Aorta (tissue), 5 donors: ENCODE measurements at places on chromosomes 2 and 18.
A peak's percentile ranks its signal among the peaks of the same experiment; 100 is the strongest.

- H3K4me3 ChIP-seq = no peak overlapping the region
- DNase-seq = no peak
Observed at GRCh38 chr2:90207454-90208058, 1516.1 kb downstream of the RPIA start.

- no peak for DNase-seq
- H3K4me1 ChIP-seq = no peaks in the 10 kb centered on the region
- no peak overlapping the region for H3K27ac ChIP-seq
- no peak overlapping the region for H3K4me3 ChIP-seq
- H3K27me3 ChIP-seq = no peaks in the 10 kb centered on the region
- H3K36me3 ChIP-seq = no peaks in the 10 kb centered on the region
Observed at GRCh38 chr18:25669741-25670140, 317.8 kb upstream of the ZNF521 start.

DNA sequence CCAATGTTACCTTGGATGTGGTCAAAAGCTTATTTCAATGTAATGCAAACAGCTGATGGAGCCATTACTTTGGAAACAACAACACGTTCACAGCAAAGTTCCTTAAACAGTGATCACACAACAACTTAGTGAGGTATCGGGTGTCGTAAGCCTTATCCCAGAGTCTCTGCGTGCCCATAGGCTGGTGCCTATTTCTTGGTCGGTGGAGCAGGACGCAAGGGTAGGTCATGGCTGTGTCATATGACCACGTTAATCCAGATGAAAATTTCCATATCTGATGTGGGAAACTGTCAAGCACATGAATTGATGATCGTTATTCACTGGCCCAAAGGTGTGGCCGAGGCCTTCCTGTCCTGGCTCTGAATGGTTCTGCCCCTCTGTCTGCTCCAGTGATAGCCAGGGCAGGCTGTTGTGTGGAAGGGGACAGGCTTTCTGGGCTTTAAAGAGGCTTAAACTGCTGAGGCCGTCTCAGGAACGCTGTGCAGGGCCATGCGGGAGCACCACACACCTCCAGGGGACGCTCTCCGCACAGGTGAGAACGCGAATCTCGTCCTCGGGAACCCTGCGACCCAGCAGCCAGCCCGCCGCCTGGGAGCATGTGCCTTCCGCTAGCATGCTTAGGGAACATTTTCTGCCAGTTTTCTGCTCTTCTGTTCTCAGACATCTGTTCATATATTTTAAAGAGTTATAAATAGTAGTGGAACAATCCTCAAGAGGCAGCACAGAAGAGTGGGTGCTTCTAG, 90.6 kb downstream of the KCTD1 start:
- DNase-seq = no peak
- H3K27ac ChIP-seq = no peak overlapping the region
- no peak overlapping the region for H3K4me3 ChIP-seq
- no peaks in the 10 kb centered on the region for H3K36me3 ChIP-seq
- H3K4me1 ChIP-seq = no peaks in the 10 kb centered on the region
- no peaks in the 10 kb centered on the region for H3K27me3 ChIP-seq

- no peaks in the 10 kb centered on the region for H3K27me3 ChIP-seq
- H3K36me3 ChIP-seq = no peaks in the 10 kb centered on the region
- DNase-seq = no peak
Observed at GRCh38 chr2:165629776-165630175, 160.3 kb downstream of the CSRNP3 start.

GRCh38 chr18:28267878-28268625, 91.1 kb upstream of the CDH2 start:
- H3K27ac ChIP-seq = no peak overlapping the region
- no peaks in the 10 kb centered on the region for H3K36me3 ChIP-seq
- no peak overlapping the region for H3K4me3 ChIP-seq
- no peak for DNase-seq
- H3K27me3 ChIP-seq = no peaks in the 10 kb centered on the region

DNA sequence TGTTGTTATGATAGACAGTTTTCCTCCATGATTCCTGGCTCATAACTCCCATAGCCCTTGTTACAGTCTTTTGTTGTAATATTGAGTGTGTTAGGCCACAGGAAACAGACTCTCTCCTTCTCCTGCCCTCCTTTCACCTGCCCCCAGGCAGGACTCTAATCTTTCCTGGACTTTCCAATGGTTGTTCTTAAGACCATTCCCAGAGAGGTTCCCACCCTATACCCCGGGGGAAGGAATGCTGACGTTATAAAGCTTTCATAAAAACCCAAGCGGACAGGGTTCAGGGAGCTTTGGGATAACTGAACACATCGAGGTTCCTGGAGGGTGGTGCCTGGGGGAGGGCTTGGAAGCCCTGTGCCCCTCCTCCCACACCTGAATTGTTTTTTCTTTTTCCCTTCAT, 2.8 kb upstream of the EFR3B start:
- peak; percentile 14 for DNase-seq
- no peaks in the 10 kb centered on the region for H3K36me3 ChIP-seq
- H3K27ac ChIP-seq = no peak overlapping the region

DNA sequence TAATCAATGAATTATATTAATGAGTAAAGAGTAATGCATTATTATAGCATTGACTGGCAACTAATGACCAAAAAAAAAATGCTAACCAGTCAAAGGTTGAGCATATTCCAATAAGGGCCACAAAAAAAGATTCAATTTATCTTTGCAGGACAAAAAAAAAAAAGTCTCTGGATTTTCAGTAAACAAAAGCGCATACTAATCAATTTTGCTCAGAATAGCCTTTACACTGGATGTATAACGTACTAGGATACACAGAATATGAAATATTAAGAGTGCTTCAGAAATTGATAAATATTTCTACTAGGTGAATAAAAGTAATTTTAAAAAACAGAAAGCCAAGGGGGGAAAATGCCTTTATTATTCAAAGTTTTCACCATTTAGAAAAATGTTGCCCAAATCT, 74.4 kb downstream of the NBAS start:
- H3K36me3 ChIP-seq = no peaks in the 10 kb centered on the region
- H3K27ac ChIP-seq = no peak overlapping the region
- no peak overlapping the region for H3K4me3 ChIP-seq
- no peak for DNase-seq
- no peaks in the 10 kb centered on the region for H3K27me3 ChIP-seq

- no peak for DNase-seq
- peaks cover 6% of the 10 kb centered on the region for H3K27me3 ChIP-seq
Observed at GRCh38 chr2:177675350-177675821, 282.8 kb downstream of the AGPS start.

- no peaks in the 10 kb centered on the region for H3K4me1 ChIP-seq
- no peaks in the 10 kb centered on the region for H3K27me3 ChIP-seq
- H3K27ac ChIP-seq = no peak overlapping the region
- no peaks in the 10 kb centered on the region for H3K36me3 ChIP-seq
Observed at GRCh38 chr18:70553245-70553935, 264.5 kb downstream of the SOCS6 start.

- no peaks in the 10 kb centered on the region for H3K36me3 ChIP-seq
- H3K4me3 ChIP-seq = no peak overlapping the region
- H3K27ac ChIP-seq = no peak overlapping the region
- H3K27me3 ChIP-seq = no peaks in the 10 kb centered on the region
- peak; percentile 67 for DNase-seq
Observed at GRCh38 chr2:227406177-227407031, 18.7 kb upstream of the SCYGR1 start.

DNA sequence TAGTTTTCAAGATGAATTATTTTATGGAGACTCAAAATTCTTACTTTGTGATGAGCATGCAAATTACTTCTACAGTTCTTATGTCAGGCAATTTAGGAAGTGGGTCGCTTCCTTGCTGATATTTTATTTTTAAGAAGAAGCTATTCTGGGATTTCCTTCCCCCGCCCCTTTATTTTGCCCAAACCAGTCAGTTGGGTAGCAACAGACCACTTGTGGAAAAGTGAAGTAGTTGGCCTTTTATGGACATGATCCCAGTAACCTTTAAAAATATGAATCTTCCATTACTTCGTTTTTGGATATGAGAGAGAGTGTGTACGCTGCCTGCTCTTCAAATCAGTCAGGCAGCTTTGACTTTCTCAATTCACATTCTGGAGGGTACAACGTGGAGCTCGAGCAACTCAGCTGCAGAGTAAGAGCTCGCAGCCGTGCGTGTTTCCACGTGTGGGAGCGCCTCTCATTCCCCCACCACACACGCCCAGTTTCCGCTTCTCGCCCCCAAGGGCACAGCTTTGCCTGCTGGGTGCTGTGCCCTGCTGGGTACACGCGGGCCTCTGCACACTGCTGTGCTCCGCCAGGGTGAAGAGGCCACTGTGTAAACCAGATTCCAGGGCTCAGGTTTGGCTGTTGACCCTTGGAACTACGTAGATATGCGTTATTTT, 92.6 kb downstream of the ITGB1BP1 start:
- H3K27me3 ChIP-seq = no peaks in the 10 kb centered on the region
- H3K4me1 ChIP-seq = no peaks in the 10 kb centered on the region
- H3K27ac ChIP-seq = no peak overlapping the region
- no peak overlapping the region for H3K4me3 ChIP-seq
- H3K36me3 ChIP-seq = peaks cover 3% of the 10 kb centered on the region

- peaks cover 4% of the 10 kb centered on the region for H3K4me1 ChIP-seq
- H3K36me3 ChIP-seq = no peaks in the 10 kb centered on the region
- no peak overlapping the region for H3K4me3 ChIP-seq
- no peaks in the 10 kb centered on the region for H3K27me3 ChIP-seq
Observed at GRCh38 chr18:74869904-74870863, 272.5 kb downstream of the ZNF407 start.

GRCh38 chr2:229408962-229409361, 137.9 kb upstream of the PID1 start:
- DNase-seq = no peak
- H3K27ac ChIP-seq = peak overlapping the region; percentile 61
- peaks cover 6% of the 10 kb centered on the region for H3K4me1 ChIP-seq
- no peaks in the 10 kb centered on the region for H3K36me3 ChIP-seq
- no peaks in the 10 kb centered on the region for H3K27me3 ChIP-seq

- peaks cover 2% of the 10 kb centered on the region for H3K27me3 ChIP-seq
- H3K4me3 ChIP-seq = no peak overlapping the region
Observed at GRCh38 chr2:12059616-12060441, 313.4 kb downstream of the LPIN1 start.

DNA sequence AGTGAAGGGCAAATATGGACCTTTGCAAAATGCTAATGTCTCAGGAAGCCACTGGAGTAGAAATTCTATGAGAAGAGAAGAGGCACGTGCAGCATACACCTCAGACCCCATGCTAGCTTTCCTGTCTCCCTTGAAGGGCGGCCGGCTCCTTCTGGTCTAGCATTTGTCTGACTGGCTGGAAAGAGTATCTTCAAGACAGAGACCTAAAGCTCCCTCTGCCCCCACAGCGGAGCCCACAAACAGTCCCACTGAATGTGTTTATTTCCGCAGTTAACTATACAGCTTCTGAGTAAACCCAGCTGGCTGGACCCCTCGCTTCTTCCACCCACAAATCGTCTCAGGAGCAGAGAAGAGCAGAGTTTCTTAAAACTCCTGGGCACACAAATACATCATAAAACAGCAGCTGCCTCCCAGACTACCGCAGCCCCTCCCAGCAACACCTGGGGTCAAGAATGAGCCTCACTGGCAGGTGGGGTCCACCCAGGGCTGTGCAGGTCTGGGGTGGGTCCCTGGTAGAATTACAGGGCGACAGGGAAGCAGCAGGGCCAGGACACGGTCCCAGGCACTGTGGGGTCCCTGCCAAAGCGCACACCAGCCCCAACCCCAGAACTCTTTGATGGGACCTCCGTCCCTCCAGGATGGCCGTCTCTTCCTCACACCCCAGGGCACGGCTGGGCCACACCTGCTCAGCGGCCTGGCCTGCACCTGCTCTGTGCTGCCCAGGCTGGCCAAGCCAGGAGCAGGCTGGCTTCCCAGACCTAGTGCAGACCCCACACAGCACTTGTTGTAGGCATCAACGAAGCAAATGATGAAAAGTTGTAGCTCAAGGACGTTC, 103.8 kb downstream of the PXDN start:
- DNase-seq = peak; percentile 61
- H3K27me3 ChIP-seq = no peaks in the 10 kb centered on the region
- no peak overlapping the region for H3K4me3 ChIP-seq
- no peak overlapping the region for H3K27ac ChIP-seq

DNA sequence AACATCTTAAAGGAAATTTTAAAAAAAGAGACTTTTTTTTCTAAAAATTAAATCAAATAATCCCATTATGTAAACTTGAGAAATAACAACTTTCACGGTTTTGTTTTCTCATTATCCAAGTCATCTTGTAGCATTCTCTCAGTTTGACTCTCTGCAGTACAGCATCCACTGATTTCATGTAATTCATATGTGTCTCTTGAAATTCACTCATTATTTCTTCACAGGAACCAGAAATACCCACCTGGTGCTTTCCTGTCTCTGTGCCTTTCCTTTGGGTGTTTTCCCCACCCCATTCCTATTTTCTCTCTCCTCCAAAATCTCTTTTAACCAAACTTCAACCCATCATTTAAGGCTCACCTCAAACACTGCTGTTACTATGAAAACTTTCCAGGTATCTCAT, 116.1 kb upstream of the STK17B start:
- H3K27me3 ChIP-seq = no peaks in the 10 kb centered on the region
- no peaks in the 10 kb centered on the region for H3K36me3 ChIP-seq
- H3K4me3 ChIP-seq = no peak overlapping the region
- no peak overlapping the region for H3K27ac ChIP-seq
- H3K4me1 ChIP-seq = peaks cover 9% of the 10 kb centered on the region

- H3K4me3 ChIP-seq = no peak overlapping the region
- no peaks in the 10 kb centered on the region for H3K27me3 ChIP-seq
- no peaks in the 10 kb centered on the region for H3K36me3 ChIP-seq
- no peak for DNase-seq
Observed at GRCh38 chr2:37456479-37456878, 112.0 kb downstream of the QPCT start.

- H3K4me3 ChIP-seq = no peak overlapping the region
- H3K36me3 ChIP-seq = no peaks in the 10 kb centered on the region
- H3K27ac ChIP-seq = no peak overlapping the region
- peaks cover 6% of the 10 kb centered on the region for H3K4me1 ChIP-seq
Observed at GRCh38 chr2:232126301-232127099, 165.0 kb downstream of the DIS3L2 start.

DNA sequence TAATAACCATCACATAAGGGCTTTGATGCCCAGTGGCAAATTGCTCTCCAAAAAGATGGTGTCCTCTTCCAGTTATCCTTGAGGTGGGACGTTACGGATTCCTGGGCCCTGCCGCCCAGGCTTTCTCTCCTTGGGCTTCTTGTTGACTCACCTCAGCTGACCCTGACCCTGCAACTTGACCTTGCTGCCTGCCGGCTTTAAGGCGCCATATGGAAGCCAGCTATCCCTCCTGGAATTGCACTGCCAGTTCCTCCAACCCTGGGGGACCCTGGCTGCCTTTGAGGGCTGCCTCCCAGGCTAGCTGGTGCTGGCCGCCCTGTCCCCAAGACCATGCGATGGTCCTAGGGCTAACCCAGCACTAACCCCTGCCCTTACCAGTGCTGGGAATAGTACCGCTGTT, 28.3 kb upstream of the B3GNT7 start:
- H3K36me3 ChIP-seq = no peaks in the 10 kb centered on the region
- H3K4me3 ChIP-seq = no peak overlapping the region
- H3K4me1 ChIP-seq = no peaks in the 10 kb centered on the region
- DNase-seq = no peak
- no peak overlapping the region for H3K27ac ChIP-seq

- DNase-seq = no peak
- H3K4me3 ChIP-seq = no peak overlapping the region
- no peak overlapping the region for H3K27ac ChIP-seq
- H3K27me3 ChIP-seq = no peaks in the 10 kb centered on the region
- no peaks in the 10 kb centered on the region for H3K36me3 ChIP-seq
Observed at GRCh38 chr2:100862081-100862480, 42.1 kb downstream of the NPAS2 start.
